CD8-positive, alpha-beta T cell (primary cell): ENCODE measurements at places on chromosomes 3 and 15.

- DNase-seq: no peak
Observed at GRCh38 chr15:75051191-75051608, 27.8 kb downstream of the PPCDC start.

DNA sequence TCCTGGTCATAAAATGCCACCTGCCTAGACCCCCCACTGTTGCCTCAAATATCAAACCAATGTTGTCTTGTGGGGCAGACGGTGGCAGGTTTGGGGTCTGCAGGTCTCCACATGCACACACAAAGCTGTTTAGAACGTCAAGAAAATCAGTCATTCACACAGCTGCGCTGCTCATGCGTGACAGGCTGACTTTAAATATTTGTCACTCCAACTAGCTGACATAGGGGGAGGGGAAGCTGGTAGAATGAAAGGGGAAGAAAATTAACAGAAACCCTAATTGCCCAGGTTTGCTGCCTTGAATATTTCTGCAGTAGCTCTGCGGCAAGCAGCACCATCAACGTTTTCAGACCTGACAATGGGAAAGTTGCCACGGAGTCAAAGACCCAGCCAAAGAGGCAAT is 201.8 kb downstream of the ABHD5 start:
- DNase-seq: no peak

DNA sequence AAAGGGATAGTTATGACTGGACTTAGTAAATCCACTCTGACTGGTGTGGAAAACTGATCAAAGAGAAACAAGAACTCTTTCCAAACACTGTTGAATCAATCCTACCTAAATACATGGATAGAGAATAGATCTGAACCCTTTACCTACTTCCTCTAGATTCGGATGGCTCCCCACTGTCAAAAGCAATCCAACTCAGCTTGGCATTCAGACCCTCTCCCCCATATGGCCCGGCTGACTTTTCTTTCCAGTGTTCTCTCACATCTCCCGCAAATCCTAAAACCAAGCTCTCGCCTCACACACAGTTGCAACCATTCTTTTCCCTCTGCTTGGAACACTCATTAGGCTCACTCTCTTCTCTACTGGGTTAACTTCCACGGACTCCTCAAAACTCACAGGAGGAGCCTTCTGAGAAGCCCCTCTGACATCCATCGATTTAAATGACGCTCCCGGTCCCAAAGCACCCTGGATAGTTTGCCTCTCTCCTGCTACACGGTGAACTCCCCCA is 639 bp downstream of the SPICE1 start:
- DNase-seq: no peak

DNA sequence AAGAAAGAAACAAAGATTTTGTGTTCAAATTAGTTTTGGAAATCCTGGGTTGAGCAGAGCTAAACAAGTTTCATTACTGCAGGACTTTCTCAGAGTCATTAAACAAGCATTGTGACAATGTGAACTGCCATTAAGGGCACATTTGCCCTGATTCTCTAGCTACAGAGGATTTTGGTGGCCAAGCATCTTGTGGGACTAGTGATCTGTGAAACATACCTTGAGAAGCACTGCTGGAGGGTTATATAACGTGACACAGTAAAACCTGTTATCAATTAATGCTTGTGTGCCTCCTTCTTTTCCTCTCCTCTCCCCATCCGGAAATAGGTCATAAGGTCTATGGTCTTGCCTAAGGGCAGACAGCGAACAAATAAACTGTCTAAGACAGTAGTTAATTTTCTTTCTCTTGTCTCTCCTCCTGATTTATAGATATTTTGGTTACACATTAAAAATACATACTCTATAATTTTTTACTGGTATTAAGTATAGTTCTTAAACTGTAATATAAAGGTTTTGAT is 167.3 kb upstream of the NANOGP8 start:
- DNase-seq: no peak

GRCh38 chr15:55394694-55395093 is 13.5 kb downstream of the CCPG1 start:
- no peak for DNase-seq

DNA sequence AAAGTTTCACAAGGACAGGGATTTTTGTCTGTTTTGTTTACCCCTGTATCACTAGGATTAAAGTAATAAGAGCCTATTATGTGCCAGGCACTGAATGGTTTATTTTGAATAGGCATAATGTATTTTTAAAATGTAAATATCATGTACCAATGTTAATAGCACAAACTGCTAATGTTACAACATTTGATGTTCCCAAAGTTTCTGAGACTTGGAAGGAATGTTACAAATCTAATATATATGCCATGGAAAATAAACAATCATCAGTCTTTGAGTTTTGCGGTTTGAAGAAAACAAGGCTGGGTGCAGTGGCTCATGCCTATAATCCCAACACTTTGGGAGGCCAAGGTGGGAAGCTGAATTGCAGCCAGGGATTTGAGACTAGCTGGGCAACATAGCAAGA is 159.4 kb downstream of the CDIN1 start:
- DNase-seq: no peak

- no peak for DNase-seq
Observed at GRCh38 chr15:58298879-58299850, 132.6 kb upstream of the LIPC start.

GRCh38 chr15:61946778-61947177 is 113.5 kb downstream of the VPS13C start:
- no peak for DNase-seq

DNA sequence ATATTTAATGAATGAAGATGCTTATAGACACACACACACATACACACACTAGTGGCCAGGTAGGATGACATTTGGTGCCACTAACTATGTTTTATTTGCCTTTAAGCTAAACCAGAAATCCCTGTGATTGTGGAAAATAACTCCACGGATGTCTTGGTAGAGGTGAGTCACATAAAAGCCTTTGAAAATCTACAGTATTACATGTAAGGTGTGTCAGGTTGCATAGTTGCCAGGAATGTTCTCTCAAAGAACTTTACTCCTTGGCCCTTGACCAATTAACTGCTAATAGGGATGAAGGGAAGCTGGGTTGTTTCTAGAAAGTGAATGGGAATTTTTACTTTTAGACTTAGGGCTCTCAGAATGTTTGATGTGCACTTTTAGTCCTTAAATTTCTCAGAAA is 9.9 kb downstream of the ZBED2 start:
- DNase-seq: no peak

GRCh38 chr3:127093312-127093711 is 99.6 kb upstream of the PRR23E start:
- DNase-seq: no peak

- DNase-seq: no peak
Observed at GRCh38 chr3:195101001-195101583, 169.9 kb downstream of the XXYLT1 start.

DNA sequence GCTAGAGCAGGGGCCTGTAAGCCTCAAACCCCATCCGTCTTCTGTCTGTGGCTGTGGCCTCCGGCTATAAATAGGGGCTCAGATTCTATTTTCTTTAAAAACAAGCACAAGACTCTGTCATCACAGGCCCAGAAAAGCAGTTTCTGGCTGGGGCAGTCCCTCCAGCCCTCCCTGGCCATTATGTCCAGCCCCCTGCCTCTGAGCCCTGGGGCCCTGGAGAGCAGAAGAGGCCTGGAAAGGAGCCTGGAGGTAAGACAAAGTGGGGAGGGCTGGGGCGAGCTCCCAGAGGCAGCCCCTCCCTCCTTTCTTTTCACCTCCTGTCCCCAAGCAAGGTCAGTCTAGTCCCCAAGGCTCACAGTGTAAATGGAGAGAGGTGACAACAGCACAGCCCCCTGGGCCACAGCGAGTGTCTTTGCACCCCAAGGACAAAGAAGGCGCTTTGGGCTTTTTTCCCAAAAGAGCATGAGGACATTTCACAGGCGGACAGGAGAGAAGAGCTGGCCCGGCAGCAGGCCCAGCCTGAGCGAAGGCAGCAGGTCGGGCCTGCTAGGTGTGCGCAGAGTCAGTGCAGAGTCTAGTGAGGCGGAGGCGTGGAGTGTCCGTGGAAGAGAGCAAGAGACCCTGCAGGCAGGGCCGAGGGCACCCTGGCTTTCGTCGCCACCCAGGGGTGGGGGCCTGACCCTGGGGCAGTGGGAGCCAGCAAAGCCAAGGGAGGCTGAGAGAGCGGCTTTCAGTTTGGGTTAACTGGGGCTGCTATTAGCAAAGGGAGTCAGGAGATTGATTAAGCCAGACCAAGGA is 188.3 kb downstream of the TBC1D2B start:
- no peak for DNase-seq

GRCh38 chr3:78659386-78659987 is 1108.3 kb downstream of the ROBO1 start:
- no peak for DNase-seq

GRCh38 chr15:31487811-31488436 is 161.3 kb downstream of the KLF13 start:
- no peak for DNase-seq

GRCh38 chr3:119098619-119099222 is 47.2 kb upstream of the TEX55 start:
- DNase-seq: no peak

DNA sequence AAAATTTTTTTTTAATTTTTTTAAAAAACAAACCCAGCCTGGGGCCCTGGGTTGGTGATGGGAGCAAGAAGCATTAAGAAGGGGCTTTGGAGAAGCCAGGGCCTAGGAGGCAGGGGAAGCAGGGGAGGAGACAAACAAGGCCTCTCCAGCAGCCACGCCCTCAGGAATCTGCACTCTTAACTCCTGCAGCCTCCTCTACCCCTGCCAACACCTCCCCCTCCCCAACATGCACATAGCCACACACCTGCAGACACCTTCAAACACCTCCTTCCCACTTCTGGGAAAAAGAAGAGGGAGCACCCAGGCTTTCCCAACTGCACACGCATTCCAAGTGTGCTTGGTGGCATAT is 2.7 kb upstream of the DCAF1 start:
- no peak for DNase-seq

DNA sequence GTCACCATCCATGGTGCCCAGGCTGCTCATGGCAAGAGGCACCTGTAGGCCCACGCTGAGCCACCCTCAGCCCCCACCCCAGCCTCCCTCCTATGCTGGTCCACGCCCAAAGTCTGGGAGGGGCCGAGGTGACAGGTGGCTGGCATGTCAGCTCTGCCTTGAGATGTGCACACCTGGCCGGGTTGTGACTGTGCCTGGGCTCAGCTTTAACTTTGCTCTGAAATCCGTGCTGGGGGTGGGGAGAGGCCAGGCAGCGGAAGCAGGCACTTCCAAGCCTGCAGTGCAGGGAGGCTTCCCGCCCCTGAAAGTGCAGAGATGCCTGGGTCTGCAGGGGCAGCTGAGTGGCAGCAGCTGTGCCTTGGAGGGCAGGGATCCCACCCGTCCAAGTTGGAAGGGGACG is 1124.8 kb downstream of the SI start:
- no peak for DNase-seq

- DNase-seq: no peak
Observed at GRCh38 chr15:37094915-37095711, 5.2 kb downstream of the MEIS2 start.

- DNase-seq: no peak
Observed at GRCh38 chr15:97099040-97099439, 768.5 kb downstream of the NR2F2 start.

DNA sequence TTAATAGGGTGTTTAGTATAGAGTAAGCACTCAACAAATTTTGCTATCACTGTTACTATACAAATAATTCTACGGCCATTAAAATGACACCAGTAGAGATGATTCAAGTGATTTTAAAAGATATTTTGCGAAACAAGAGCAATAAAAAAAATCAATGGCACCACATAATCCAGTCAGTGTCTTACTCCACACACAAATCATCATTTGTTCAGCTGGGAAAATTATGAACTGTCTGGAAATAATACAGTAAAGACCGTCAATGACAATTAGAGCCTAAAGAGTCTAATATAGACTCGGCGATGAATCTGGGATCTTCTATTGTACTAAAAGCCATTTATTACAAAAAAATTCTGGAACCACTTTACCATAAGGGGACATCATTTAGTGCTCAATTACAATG is 270.5 kb downstream of the ARRDC4 start:
- no peak for DNase-seq

GRCh38 chr3:38205472-38205805 is 40.1 kb downstream of the OXSR1 start:
- DNase-seq: no peak

DNA sequence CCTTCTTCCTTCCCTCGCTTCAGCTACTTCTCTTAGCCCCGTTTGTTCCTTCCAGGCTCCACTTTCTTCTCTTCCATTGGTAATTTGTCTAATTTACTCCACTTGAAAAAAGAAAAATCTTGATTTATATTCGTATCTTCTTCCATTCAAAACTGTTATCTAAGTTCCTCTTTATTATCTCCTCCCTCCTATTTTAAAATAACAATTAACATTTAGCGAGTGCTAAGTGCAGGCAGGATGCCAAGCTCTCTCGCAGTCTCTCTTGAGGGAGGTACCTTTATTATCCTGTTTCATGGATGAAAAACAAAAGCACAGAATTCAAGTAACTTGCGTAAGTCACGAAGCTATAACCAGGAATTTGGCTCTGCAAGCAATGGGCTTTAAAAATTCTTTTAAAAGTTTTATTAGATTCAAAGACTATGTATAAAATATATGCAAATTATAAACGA is 418.9 kb upstream of the NAALADL2 start:
- no peak for DNase-seq

DNA sequence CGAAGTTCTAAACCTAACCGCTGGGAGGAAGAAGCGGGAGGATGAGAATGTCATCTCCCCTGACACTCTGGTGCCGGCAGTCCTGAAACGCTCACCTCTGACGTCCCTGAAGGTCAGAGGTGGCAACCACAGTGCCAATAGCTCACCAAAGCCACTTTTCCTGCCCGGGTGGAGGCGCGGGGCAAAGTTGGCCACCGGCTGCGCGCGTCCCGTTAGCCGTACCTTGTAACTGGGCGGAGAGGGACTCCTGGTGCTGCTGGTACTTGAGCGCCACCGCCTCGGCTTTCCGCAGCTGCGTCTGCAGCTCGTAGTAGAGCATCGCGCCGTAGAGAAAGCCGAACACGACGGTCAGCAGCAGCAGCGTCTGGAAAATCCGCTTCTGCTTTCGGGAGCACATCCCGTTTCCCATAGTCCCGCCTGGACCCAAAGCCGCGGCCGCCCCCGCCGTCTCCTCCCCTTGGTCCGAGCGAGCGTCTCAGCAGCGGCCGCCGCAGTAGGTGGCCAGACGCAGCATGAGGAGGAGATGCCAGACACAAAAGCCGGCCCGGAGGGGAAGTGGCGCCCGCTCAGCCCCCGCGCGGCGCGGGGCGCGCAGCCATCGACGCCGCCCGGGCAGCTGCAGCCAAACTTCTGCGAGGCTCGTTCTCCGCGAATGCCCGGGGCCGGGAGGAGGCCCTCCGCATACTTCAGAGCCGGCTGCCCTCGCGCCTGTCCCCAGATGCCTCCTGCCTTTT is 680 bp downstream of the GOLIM4 start:
- DNase-seq: peak; percentile 53

- DNase-seq: no peak
Observed at GRCh38 chr3:129536374-129536667, 6.7 kb upstream of the H1-8 start.

- no peak for DNase-seq
Observed at GRCh38 chr3:21672303-21672702, 78.7 kb downstream of the ZNF385D start.

DNA sequence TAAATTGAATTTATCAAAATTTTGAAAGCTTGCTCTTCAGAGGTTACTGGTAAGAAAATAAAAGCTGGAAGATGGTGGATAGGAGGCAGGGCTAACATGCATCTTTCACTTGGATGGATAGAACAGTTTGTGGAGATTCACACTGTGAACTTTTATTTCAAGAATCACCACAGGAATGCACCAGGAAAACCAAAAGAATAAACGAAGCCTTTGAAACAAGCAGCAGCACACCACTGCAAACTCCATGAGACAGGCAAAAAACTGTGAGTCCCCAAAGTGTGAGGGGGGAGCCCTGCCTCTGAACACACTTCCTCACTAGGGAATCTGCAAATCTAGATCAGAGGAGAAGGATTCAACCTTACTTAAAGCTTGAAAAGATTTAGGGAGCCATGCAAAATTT is 122.2 kb downstream of the RTP4 start:
- no peak for DNase-seq
